ENCODE measurements at places on chromosomes 12 and 14. TPM values are rescaled to one million over a fixed set of nuclear protein-coding genes. Genes with fewer than 3 reads are reported as not detected.

PARPBP gene
- total RNA-seq = 11.1 TPM

KRT82 gene
- total RNA-seq = not detected

SMOC1 gene
- total RNA-seq = 2.2 TPM

FOXG1 gene
- 0.15 TPM for total RNA-seq

TGFB3 gene
- total RNA-seq = 1.9 TPM

NYNRIN gene
- 9.6 TPM for total RNA-seq

HHIPL1 gene
- 1.8 TPM for total RNA-seq

PTPRQ gene
- 0.59 TPM for total RNA-seq

GDF11 gene
- total RNA-seq = 14.3 TPM

ANKS1B gene
- not detected for total RNA-seq

KLRF1 gene
- not detected for total RNA-seq

CIT gene
- 34.6 TPM for total RNA-seq

PTHLH gene
- total RNA-seq = not detected

KRT85 gene
- not detected for total RNA-seq

VDR gene
- total RNA-seq = 3.5 TPM

DLGAP5 gene
- total RNA-seq = 48.5 TPM

SIRT4 gene
- total RNA-seq = 0.59 TPM

HCAR2 gene
- not detected for total RNA-seq

EFS gene
- 15.8 TPM for total RNA-seq

ORAI1 gene
- 8.9 TPM for total RNA-seq

PIK3C2G gene
- not detected for total RNA-seq

LGALS3 gene
- total RNA-seq = 331 TPM

NOS1 gene
- not detected for total RNA-seq

All from bronchus fibroblast of lung (primary cell).